ENCODE measurements at places on chromosomes 3 and 15. TPM values are rescaled to one million over a fixed set of nuclear protein-coding genes. Genes with fewer than 3 reads are reported as not detected.

ERICH6 gene
- total RNA-seq, result not detected

DOCK3 gene
- 0.38 TPM for total RNA-seq

CHST2 gene
- 0.88 TPM for total RNA-seq

FEZF2 gene
- not detected for total RNA-seq

TP63 gene
- total RNA-seq, result 0.27 TPM

RAB43 gene
- total RNA-seq, result 5.4 TPM

ZNF385D gene
- not detected for total RNA-seq

DUOX1 gene
- total RNA-seq, result not detected

CCR4 gene
- total RNA-seq, result not detected

EBLN2 gene
- 0.39 TPM for total RNA-seq

THPO gene
- not detected for total RNA-seq

EPHB3 gene
- 0.23 TPM for total RNA-seq
